ENCODE measurements at places on chromosomes 1 and 21.

GRCh38 chr21:44300262-44300959 lies 558 bp downstream of the PFKL start:
- DNase-seq = peak; percentile 76

- no peak for DNase-seq
Observed at GRCh38 chr1:89695847-89696246, 62.9 kb downstream of the LRRC8C start.

DNA sequence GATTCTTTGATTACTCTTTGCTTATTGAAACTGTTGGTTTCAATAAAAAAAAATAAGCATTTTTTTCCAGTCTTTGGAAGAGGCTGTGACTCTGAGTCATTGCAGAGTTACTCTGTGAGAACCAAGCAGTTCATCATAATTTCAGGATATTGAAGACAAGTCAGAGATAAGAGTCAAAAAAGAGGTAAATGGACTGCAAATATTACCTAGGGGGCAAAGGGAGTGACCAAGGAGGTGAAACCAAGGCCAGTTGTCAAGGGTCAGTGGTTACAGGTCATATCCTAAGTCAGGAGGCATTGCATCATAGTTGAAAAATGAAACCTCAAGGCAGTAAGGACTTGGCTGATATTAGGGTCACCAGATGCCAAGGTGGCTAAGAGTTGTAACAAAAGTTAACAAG lies 597.1 kb upstream of the USP24 start:
- DNase-seq = no peak

DNA sequence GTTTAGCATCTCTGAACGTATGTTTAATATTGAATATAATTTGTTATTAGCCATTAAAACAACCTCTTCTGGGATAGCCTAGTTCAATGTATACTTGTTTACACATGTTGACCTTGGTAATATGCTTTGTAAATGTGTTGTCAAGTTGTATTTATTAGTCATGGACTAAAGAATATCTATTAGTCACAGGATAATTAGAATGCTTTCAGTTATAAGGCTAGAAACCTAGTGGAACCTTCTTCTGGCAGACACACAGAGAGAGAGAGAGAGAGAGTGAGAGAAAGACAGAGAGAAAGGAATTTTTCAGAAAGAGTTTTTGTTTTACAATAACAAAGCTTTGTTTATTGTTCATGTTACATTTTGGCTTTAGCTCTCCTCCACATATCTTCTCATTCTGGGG lies 181.1 kb upstream of the APP start:
- DNase-seq = no peak

- no peak for DNase-seq
Observed at GRCh38 chr1:154994591-154994990, 1.2 kb downstream of the LENEP start.

DNA sequence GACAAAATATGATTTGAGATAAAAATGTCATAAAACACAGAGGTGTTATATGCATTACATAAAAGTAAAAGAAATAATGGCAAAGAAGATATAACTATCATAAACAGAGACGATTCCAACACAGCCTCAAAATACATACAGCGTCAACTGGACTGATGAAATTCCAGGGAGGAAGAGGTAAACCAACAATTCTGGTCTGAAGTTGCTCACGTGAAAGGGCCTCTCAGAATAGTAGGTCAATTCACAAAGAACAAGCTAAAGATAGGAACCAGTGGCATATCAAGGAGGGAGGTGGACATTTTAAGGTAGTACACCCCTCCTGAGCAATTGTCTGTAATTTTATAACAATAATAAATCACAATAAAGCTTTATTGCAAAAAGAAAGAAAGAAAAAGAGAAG lies 18.6 kb downstream of the SLC2A5 start:
- DNase-seq = no peak

DNA sequence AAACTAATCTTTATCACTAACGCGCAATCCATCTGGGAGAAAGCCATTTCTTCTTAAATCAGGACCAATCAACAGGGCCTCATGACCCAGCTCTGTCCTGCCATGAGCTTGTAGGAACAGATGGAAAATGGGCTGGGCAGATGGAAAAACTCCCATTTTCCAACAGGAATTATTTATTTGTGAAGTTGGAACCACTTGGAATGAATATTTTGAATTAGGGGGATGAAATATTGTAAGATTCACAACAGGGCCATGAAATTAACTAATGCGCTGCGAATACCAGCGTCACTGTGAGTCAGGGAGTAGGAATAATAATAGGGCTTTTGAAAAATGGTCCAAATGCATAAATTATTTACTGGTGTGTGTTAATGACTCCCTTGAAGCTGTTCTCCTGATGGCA lies 53.1 kb upstream of the CYP2J2 start:
- DNase-seq = no peak

- DNase-seq = no peak
Observed at GRCh38 chr1:101738475-101738874, 258.3 kb downstream of the OLFM3 start.

DNA sequence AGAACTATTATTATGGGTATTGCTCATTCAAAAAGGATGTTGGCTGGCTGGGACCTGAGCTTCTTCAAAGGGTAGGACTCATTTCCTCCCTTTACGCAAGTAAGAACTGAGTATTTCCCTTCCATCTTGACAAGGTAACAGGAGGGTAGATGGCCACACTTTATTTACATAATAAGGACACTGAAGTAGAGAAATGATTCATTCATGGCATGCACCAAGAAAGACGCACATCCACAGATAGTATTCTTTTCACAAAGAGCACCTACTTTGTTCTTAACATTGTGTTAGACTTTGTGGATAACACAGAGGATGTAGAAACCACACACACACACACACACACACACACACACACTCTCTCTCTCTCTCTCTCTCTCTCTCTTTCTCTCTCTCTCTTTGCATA lies 82.9 kb downstream of the FAM78B start:
- DNase-seq = no peak

DNA sequence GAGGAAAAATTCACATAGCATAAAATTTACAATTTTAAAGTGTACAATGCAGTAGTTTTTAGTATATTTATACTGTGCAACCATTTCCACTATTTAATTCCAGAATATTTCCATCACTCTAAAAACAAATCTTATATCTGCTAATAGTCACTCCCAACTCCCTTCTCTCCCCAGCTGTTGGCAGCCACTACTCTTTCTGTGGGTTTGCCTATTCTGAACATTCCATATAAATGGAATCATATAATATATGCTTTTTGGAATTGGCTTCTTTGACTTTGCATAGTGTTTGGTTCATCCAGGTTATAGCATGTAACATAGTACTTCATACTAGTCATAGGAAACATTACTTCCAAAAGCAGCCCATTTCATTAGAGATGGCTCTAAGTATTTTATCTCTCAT lies 25.0 kb upstream of the TMEM39B start:
- no peak for DNase-seq

GRCh38 chr1:29761159-29761928 lies 525.0 kb downstream of the PTPRU start:
- DNase-seq = no peak

- DNase-seq = no peak
Observed at GRCh38 chr21:34885125-34885524, 164.0 kb downstream of the RUNX1 start.

GRCh38 chr1:165793951-165794350 lies 25.3 kb upstream of the TMCO1 start:
- DNase-seq = no peak

DNA sequence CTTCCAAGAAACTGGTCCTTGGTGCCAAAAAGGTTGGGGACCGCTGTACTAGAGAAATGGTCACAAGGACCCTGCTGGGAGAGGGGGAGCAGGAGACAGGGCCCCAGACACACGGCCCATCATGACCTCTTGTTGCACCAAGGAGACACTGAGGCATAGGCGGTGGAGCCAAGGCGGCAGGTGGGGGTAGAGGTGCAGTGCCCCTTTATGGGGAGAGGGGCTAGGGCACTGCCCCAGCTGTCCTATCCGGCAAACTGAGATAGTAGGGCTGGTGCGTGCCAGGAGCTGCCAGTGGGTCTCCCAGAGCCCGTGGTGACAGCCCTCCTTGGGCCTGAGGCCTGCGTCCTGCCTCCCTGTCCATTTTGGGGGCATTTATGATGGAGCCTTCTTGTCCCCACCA lies 20.3 kb downstream of the TNNT2 start:
- no peak for DNase-seq

- no peak for DNase-seq
Observed at GRCh38 chr21:40688106-40688864, 158.7 kb downstream of the DSCAM start.

DNA sequence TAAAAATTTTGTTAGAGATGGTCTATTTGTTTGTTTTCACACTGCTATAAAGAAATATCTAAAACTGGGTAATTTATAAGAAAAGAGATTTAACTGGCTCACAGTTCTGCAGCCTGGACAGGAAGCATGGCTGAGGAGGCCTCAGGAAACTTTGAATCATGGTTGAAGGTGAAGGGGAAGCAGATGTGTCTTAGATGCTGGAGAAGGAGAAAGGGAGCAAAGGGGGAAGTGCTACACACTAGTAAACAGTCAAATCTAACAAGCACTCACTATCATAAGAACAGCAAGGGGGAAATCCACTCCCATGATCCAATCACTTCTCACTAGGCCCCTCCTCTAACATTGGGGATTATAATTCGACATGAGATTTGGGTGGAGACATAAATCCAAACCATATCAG lies 76.8 kb upstream of the COL24A1 start:
- no peak for DNase-seq

GRCh38 chr21:33975548-33976081 lies 60.0 kb upstream of the ATP5PO start:
- peak; percentile 46 for DNase-seq

DNA sequence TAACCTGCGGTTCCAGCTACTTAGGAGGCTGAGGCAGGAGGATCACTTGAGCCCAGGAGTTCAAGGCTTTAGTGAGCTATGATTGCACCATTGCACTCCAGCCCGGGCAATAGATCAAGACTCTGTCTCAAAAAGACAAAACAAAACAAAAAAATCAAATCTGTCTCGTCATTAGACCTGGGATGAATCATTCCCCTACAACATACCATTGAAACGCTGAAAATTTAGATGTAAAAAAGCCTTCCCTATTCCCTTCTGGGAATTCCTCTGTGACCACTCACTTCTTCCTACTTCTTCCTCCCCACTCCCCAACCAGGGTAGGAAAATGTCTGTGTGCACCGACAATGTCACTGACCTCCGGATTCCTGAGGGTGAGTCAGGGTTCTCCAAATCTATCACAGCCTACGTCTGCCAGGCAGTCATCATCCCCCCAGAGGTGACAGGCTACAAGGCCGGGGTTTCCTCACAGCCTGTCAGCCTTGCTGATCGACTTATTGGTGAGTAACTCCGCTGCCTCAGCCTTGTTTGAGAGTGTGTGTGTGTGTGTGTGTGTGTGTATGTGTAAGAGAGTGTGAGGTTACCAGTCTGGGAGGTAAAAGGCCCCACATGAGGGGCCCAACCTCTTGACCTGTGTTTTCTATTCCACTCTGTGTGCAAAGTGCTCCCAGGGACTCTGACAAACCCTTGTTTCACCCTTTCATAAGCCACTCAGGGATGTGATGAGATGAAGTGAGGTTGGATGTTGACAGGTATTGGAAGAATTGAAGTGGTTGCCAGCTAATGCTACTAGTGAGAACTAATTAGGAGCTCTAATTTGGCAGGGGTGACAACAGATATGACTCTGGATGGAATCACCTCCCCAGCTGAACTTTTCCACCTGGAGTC lies 16.3 kb upstream of the SARS1 start:
- no peak for DNase-seq

GRCh38 chr1:198161718-198162090 lies 4.9 kb downstream of the NEK7 start:
- DNase-seq = no peak

- no peak for DNase-seq
Observed at GRCh38 chr1:88484881-88485280, 199.2 kb upstream of the PKN2 start.

- no peak for DNase-seq
Observed at GRCh38 chr1:211490821-211491415, 1.0 kb downstream of the RD3 start.

DNA sequence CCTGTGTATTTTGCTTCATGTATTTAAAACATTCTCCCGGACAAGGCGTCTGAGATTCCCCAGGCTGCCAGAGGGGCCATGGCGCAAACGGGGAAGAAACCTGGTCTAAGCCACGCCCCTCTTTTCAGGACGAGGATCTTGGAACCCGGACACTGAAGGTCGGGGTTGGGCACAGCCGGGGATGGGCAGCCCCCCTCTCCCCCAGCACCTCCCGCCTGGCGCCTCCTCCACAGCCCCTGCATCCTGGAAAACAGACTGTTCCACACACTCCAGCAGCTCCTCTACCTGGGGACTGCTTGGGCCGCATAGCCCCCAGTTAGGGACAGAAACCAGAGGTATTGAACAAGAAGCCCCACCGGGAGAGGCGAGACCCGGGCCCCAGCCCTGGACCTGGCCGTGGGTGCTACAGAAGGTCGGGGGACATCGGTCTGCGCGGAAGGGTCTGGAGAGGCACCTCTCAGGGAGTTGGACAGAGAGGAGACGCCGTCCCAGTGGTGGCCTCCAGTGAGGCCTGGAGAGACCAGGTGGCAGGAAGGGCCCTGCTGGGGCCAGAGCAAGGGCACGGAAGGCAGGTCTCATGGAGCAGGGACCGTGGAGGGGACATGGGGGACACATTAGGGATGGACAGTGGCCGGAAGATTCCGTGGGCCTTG lies 5.4 kb downstream of the TP73 start:
- no peak for DNase-seq

GRCh38 chr1:13770743-13771142 lies 70.8 kb downstream of the PRDM2 start:
- DNase-seq = no peak

DNA sequence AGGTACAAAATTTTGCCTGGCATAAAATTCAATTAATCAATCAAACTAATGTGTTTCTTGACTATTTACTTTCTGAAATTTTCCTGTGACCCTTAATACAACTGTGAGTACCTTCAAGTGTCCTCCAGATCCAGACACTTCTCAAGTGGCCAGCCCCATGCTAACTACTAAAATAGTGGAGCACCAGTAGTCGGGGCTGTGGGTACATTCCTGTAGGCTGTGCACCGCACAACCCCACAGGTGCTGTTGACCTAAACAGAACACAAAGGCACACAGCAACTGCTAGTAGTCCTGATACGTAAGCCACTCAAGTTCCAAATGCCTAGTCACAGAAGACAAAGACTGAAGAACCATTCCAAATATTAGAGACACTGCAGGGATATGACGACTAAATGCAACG lies 36.6 kb downstream of the TMEM50B start:
- no peak for DNase-seq

Data from CD8-positive, alpha-beta T cell (primary cell).